ENCODE measurements at places on chromosomes 1 and 21.
A peak's percentile ranks its signal among the peaks of the same experiment; 100 is the strongest.

- no peak for DNase-seq
Observed at GRCh38 chr21:33551664-33552063, 8.8 kb downstream of the SON start.

GRCh38 chr1:65278376-65279069, 30.8 kb upstream of the DNAJC6 start:
- no peak for DNase-seq

DNA sequence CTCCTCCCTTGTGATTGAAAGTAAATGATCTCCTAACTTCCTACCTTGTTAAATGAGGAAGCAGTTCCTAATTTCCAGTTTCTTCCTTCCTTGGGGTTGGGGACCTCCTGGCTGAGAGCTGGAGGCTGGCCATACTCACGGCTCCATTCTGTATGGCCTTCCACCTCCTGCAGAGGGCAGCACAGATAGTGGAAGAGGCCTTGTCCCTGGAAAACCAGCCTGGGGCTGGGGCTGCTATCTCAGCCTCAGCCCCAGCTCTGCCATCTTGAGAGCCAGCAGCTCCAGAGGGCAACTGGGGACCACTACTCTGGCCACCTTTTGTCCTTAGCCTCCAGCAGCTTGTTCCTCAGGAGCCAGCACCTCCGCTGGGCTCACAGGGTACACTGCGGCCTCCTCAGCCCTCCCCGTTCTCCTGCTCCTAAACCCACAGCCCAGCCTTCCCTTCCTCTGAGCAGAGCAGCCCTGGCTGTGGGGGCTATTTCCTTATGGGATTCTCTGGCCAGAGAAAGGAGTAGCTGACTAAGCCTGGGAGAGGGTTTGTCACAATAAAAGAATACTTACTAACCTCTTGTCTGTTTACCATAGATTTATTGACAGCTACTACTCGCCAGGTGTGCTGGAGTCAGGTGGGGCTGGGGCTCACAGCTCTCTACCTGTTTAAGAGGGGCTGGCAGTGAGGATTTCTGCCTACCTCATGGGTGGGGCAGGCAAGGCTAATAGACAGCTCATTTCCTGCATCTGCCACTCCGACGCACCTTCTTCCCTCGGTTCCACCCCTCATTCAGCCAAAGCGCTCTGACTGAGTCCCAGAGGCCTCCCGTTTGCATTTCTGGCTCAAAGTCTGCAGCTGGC, 6.3 kb downstream of the TMEM234 start:
- peak; percentile 39 for DNase-seq

GRCh38 chr1:206573319-206573718, 38.9 kb downstream of the EIF2D start:
- no peak for DNase-seq

DNA sequence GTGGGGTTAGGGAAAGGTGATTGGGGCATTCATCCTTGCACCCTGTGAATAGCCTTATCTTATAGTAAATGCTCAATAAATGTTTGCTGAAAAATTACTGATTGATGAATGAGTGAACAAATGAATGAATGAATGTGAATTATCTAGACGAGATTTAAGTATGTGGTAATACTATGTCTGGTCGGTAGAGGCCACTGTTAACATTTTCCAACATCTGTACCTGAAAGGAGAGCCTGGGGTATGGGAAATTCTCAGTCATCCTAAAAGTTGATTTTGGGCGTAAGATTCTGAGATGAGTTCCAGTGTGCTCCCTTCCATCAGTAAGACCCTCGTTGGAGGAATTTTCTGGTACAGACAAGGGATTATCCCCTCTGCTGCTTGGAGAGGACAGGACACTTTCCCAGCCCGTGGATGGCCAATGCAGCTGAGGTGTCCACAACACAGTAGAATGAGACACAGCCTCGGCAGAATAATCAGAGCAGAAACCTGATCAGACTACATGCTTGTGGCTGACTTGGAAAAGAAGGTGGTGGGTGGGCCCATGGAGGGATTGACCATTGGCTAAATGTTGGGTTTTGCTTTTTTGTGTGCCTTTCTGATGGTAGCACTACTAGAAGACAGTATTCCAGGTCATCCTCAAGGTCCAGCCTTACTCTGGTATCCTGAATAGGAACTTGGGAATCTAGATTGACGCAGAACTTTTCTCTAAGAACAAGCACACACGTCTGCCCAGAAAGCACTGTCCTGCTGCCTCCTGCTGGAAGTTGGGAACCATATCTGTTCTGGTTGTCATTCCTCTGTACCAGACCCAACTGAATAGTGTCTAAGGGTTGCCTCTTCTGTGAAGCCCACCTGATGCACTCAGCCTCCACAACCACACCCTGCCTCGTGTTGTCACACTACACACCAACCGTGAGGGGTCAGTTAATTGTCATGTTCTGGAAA, 262.0 kb downstream of the TNR start:
- DNase-seq, result no peak

- DNase-seq, result peak; percentile 38
Observed at GRCh38 chr1:107057197-107058133, 991 bp downstream of the PRMT6 start.

DNA sequence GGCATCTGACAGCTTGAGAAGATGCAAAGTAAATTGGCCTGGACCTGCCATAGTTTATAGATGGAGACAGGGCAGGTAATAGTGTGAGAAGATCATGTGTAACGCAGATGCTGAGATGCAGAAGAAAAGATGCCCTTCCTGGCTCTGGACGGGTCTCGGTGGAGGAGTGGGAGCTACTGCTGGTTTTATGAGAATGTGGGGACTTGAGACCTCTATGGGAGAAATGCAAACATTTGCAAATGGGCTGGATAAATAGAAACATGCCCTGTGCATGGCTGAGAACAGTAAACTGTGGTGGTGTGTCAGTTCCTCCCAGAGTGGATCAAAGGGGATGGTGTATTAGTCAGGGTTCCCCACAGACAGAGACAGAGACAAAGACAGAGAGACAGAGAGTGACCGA, 21.9 kb downstream of the UBASH3A start:
- DNase-seq, result no peak

GRCh38 chr1:24503870-24504523, 1.4 kb downstream of the RCAN3 start:
- DNase-seq, result no peak

GRCh38 chr1:91026777-91027176, 4.9 kb upstream of the ZNF644 start:
- no peak for DNase-seq

GRCh38 chr1:209989525-209989924, 51.5 kb downstream of the SYT14 start:
- DNase-seq, result no peak

GRCh38 chr1:201424146-201424545, 2.6 kb upstream of the TNNI1 start:
- DNase-seq, result no peak

GRCh38 chr1:158933621-158934020, 2.3 kb downstream of the PYHIN1 start:
- no peak for DNase-seq

GRCh38 chr1:3453891-3454810, at the start of gene ARHGEF16:
Gene ARHGEF16 (plus strand): TSS chr1:3454665. CDS start chr1:3463085, 8,420 bp downstream.
- no peak for DNase-seq

DNA sequence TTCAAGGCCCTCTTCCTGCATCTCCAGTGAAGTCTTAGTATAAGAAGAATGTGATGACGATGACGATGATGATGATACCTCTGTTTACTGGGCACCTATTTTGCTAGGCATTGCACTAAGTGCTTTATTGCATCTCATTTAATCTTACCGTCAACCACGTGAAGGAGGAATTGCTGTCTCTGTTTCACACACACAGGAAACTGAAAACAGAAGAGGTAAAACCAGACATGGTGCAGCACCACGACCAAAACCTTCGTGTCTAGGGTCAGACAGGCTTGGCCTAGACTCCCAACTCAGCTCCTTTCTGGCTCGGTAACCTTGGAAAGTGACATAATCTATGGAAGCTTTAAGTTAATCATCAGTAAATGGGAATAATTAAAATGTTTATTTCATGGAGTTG, 20.7 kb upstream of the KCNA2 start:
- no peak for DNase-seq

DNA sequence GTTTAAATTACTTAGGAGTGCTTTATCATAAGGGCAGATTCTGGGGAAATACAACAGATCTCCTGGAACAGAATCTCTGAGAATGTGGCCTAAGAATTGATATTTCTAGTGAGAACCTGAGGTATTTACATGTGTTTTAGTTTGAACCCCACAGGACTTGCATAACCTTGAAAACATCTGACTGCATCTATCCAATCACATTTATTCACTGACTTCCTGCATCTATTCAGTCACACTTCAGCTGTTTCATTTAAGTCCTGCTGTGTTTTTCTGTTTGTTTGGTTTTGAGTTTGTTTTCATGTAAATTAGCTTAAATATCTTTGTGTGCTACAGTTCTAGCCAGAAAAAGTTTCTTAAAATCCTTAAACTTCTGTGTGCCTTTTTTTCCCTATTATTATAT, 1260.7 kb downstream of the PLA2G4A start:
- DNase-seq, result no peak

DNA sequence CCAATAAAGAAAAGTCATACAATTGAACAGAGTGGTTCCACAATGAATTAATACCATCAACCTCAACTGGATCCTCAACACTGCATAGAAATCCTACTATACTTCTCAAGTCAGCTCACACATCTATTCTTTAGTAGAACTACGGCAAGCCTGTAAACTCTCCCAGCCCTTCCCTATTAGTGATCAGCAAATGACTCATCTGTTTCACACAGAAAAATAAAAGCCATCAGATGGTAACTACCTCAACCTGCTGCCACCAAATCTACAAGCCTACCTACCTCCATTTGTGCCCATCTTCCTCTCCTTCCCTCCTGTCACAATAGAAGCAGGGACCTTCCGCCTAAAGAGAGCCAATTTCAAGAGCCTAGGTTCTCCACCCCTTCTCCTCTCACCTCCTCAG, 63.6 kb downstream of the DMAP1 start:
- DNase-seq, result no peak

DNA sequence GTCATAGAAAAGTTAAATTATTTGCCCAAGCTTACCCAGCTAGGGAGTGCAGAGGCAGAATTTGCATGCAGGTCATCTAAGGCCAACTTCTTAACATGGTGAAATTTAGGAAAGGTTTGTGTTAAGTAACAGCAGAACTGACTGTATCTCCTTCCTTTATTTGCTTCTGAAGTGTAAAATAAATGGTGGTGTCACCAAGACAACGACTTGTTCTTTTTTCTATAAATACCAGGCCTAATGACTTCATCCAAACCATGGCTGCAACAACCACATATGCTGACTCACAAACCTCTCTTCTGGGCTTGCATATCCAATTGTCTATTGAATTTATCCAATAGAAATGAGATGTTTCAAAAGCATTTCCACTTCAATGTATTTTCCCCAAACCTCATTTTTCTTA, 19.1 kb downstream of the COL24A1 start:
- no peak for DNase-seq

DNA sequence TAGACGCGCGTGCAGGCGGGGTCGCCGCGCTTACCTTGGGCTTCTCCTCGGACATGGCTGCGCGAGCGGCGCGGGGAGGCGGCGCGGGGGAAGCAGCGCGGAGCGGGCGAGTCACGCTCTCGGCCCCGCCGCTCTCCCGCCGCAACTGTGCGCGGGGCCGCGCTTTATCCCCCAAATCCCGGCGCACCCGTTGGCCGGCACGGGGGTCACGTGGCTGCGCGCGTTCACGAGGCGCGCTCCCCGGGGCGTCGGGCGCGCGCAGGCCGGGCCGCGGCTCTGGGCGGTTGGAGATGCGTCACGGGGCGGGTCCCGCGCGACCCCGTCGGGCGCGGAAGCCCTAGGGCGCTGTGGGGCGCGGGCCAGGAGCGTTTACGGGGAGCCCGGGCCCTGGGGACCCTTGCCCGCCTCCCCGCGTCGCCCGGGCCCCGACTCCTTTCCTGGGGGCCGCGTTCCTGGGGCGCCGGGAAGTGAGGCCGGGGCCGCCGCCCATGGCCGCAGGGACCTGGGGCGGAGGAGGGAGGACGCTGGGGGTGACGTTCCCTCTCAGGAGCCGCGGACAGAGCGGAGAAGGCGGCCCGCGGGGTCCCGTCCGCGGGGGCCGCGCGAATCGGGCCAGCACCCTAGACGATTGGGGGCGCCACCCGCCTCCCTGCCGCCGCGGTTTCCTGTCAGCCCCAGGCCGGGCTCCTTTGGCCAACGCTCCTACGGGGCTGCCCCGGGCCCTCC, at the start of gene SUMO3:
TSS of gene SUMO3 (minus strand) at position 149 of the 726 bp plus-strand sequence. CDS start at position 55, 94 bp downstream.
- peak; percentile 76 for DNase-seq

- no peak for DNase-seq
Observed at GRCh38 chr1:225824533-225824941, 14.6 kb downstream of the EPHX1 start.

- no peak for DNase-seq
Observed at GRCh38 chr1:101128211-101128727, 102.7 kb upstream of the DPH5 start.

- peak; percentile 27 for DNase-seq
Observed at GRCh38 chr21:38126666-38127303, 130.0 kb upstream of the KCNJ15 start.

DNA sequence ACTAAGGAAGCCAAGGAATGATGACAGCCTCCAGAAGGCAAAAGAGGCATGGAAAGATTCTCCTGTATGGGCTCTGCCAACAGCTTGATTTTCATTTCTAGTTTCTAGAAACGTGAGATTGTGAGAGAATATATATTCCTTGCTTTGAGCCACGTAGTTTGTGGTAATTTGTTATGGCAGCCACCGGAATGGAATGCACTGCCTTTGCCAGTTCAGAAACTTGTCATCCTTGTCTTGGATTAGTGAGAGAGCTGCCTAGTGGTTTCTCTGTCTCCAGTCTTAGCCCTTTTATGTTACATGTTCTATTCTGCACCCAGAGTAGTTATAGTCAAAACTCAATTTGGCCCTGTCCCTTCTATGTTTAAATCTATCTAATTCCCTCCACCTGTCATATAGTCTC, 216.0 kb upstream of the PTGFR start:
- no peak for DNase-seq

DNA sequence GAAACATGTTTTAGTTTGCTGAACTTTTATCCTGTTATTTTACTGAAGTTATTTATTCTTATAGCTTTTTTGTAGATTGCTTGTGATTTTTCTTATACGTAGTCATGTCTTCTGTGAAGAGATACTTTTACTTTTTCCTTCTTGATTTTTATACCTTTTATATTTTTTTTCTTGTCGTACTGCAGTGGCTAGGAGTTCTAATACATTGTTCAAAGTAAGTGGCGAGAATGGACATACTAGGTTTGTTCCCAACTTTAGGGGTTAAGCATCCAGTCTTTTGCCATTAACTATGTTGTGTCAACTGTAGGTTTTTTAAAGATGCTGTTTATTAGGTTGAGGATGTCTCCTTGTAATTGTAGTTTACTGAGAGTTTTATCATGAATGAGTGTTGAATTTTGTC, 36.3 kb downstream of the MAN1A2 start:
- no peak for DNase-seq

- DNase-seq, result no peak
Observed at GRCh38 chr21:26884436-26884835, 39.2 kb upstream of the ADAMTS1 start.

GRCh38 chr1:218426343-218426657, 81.2 kb downstream of the TGFB2 start:
- no peak for DNase-seq
